ENCODE measurements at places on chromosomes 2 and 18.
A peak's percentile ranks its signal among the peaks of the same experiment; 100 is the strongest.

DNA sequence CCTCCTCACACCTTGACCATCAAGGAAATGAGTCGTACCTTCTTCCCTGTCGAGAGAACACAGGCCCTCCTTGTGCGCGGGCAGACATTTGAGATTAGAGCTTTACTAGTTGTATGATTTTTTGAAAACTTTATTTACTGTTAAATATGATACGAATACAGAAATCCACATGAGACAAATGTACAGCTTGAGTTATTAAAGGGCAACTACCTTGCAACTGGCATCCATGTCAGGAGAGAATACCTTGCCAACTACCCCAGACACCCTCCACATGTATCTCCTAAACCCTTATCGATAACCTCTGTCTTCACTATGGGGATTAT lies 28.3 kb downstream of the KLHL23 start:
- no peak for DNase-seq

GRCh38 chr2:227234429-227234828 lies 70.0 kb downstream of the COL4A3 start:
- DNase-seq: no peak

- DNase-seq: no peak
These were observed 2.4 kb upstream of the SATB2 start for GRCh38 chr2:199460101-199460671.

- DNase-seq: peak; percentile 52
These were observed 198.6 kb upstream of the EPAS1 start for GRCh38 chr2:46098621-46099062.

GRCh38 chr2:2569306-2569705 lies 238.2 kb upstream of the MYT1L start:
- DNase-seq: no peak

DNA sequence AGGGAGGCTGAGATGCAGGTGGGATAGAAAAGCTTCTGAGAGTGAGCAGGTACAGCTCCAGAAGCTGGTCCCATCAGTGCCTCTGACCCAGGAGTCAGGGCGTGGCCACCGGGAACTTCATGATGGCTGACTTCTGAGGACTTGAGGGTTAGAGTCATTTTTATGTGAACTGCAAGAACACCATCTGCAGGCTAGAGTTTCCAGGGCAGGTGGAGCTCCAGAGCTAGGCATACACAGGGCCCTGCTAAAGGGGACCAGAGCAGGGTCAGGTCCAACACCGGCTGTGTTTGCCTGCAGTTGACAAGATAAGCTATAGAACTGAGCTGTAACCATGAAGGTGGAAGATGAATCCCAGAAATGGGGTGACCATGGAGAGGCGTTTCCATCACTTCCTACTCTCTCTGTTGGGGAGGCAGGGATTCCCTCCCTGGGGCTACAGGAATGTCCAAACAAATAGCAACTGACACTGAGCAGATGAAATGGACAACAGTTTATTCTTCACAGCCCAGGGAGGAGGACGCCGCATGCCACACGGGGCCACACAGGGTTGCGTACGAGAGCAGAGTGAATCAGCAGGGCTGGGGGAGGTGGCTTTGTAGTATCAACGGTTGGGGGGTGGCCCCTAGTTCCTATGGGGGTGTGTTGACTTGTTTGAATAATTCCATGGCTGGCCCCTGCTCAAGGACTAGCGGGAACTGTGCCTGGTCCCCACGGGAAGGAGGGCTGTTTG lies 77.6 kb upstream of the ZNF516 start:
- DNase-seq: no peak

GRCh38 chr2:121118951-121119350 lies 166.1 kb downstream of the TFCP2L1 start:
- no peak for DNase-seq

- no peak for DNase-seq
These were observed 63.2 kb upstream of the NPAS2 start for GRCh38 chr2:100756704-100757103.

DNA sequence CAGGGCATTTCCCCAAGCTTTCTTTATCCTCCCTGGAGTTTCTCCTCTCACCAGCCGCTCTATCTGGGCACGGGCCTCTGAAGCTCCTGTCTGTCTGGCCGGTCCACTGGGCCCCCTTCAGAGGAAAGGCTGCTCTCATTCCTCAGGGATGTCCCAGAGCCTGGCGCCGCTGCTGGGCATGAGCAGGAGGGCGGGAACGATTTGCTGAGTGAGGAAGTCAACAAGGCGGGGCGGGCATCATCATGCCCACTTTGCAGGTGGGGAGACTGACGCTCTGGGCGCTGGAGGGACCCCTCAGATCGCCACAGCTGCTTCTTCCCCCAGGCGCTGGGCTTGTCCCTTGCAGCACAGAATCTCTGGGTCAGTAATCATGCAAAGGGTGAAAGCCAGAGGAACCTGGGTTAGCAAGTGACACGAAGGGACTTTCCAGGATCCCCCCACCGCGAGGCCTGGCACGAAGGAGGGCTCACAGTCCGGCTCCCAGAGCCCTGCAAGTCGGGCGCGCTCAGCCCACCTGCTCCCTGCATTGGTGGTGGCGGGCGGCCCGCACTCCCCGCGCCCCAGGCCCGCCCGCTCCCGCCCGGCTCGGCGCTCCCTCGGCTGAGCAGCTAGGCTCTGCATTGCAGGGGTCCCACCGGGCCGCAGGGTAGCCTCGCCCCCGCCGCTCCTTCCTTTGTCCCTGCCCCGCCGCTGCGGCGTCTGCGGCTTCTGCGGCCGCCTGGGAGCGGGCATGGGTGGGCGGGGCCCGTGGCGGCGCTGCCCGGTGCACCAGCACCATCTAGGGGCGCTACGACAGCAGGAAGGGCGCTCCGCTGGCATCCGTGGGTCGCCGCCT lies 157.8 kb downstream of the CYRIA start:
- no peak for DNase-seq

GRCh38 chr2:187982668-187983067 lies 309.0 kb upstream of the GULP1 start:
- DNase-seq: peak; percentile 12

- no peak for DNase-seq
These were observed 12.9 kb downstream of the TMEM185B start for GRCh38 chr2:120210270-120210693.

GRCh38 chr2:163191372-163191771 lies 352.8 kb upstream of the KCNH7 start:
- DNase-seq: no peak

DNA sequence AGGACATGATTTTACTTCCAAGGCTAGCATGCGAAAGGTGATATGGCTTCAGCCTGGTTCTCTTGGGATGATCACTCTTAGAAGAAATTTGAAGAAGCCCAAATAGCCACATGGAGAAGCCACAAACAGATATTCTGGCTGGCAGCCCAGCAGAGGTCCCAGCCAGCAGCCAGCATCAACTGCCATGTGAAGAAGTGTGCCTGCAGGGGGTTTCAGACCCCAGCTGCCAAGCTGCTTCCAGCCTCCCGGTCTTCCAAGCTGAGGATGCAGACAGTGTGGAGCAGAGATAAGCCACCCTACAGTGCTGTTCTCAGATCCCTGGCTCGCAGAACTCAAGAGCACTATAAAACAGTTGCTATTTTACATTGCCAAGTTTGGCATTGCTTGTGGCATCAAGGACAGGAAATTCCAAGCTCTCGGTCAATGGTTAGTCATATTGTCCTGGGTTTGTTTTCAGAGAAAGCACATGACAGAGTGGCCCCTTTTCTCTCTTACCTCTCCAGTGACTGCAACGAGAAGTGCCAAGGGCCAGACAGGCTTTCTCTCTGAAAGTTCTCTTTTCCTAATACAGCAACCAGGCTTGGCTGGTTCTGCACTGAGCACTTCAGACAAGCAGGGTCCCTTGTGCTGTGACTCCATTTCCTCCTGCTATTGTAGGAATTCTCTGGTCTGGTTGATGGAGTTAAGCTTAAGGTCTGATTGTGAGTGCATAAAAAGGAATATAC lies 223.7 kb downstream of the ANKRD30B start:
- no peak for DNase-seq

GRCh38 chr2:133748007-133748700 lies 179.9 kb upstream of the NCKAP5 start:
- no peak for DNase-seq

- no peak for DNase-seq
These were observed 58.0 kb downstream of the FHOD3 start for GRCh38 chr18:36355511-36355910.

GRCh38 chr18:48934723-48935432 lies 15.9 kb downstream of the SMAD7 start:
- DNase-seq: no peak

DNA sequence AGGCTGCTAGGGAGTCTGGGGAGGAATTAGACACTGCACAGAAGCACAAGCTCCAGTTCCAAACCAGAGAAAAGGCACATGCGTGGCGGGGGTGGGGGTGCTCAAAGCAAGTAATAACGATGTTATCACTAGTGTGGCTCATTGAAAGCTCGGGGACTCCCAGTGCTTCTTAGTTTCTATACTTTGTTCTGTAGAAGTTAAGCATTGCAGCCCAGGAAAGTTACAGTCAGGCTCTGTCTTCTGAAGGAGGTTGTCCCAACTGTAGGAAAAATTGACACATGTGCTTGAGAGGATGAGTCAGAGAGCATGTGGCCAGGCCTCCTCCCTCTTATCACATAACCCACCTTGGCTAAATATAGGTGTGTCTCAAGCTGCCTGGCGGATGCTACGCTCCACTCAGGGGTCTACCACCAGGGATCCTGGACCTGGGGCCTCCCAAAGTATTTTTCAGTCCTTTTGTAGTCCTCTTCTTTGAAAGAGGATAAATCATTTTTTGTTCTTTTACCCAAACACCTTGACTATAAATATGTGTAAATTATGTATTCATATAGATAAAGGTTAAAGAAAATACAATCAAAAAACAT lies 3.8 kb downstream of the GALNT5 start:
- DNase-seq: peak; percentile 55
